ENCODE measurements at places on chromosomes 12 and 14. TPM values are rescaled to one million over a fixed set of nuclear protein-coding genes. Genes with fewer than 3 reads are reported as not detected.

DNA sequence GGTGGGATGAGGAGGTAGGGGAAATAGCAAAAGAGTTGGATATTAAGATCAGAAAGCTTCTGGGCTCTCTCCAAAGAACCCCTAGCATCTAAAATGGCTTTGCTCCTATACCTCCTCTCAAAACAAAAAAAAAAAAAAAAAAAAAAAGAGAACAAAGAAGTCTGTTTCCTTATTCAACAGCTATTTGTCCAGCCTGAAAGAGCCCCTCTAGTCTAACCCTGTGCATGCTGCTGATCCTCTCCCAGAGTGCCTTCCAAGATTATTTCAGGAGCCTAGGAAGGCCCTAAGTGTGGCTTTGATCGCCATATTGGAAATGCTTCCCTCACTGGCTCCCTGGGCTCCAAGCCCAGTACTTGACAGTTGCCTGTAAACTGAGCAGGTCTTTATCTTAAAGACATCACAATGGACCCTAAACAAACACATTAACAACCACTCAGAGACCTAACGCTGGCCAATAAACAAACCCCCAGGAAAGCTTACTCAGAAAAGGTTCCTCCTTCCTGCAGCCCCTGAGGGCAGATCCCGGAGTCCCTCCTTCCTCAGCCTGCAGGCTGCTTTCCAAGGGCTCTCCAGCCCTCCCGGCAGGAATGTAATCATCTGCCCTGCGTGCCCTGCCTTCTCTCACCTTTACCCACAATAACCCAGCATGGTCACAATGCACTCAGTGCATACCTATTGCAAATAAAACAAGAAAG lies 17.4 kb upstream of the COL2A1 start:
- DNase-seq: no peak

TEX22 gene
- total RNA-seq: 2.7 TPM

DNA sequence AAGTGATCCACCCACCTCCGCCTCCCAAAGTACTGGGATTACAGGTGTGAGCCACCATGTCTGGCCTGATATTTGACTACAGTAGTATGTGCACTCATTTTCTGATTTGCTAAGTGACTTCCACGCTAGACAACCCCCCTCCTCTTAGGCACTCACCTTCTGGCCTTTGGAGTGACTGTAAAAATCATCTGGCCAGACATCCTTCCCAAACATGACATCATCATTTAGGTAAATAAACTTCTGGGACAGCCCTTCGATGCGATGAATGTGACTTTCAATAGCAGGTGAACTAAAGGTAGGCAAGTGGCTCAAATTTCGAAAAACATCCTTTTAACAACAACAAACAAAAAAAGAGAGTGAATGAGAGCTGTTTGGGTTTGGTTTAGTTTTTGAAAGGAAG lies 30.6 kb upstream of the SYCP3 start:
- no peak for DNase-seq

LIN7A gene
- total RNA-seq: not detected

SETD3 gene
- 96.7 TPM for total RNA-seq

GRCh38 chr12:52946334-52946733 lies 2.6 kb upstream of the KRT18 start:
- no peak for DNase-seq

- DNase-seq: no peak
Observed at GRCh38 chr14:51620056-51620455, 31.7 kb upstream of the FRMD6 start.

HCFC2 gene
- 13.5 TPM for total RNA-seq

- DNase-seq: no peak
Observed at GRCh38 chr14:22143363-22143762, 445.7 kb downstream of the DAD1 start.

LAG3 gene
- total RNA-seq: 365 TPM

RERG gene
- not detected for total RNA-seq

DNA sequence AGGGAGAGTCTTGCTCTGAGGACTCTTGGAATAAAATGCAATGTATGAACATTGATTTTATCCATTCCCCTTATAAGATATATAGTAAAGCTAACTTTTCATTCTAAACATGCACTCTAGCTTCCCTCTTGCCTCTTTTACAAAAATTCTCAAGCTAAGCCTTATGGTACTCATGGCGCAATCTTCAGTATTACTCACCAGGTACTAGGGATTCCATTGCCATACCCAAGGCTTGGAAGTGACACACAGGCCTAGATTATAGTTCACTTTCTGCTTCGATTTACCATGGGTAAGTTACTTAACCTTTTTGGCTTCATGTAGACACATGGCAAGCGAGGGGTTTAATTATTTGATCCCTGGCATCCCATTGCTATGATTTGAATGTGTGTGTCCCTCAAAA lies 331.5 kb downstream of the LRIG3 start:
- no peak for DNase-seq

- no peak for DNase-seq
Observed at GRCh38 chr12:114439261-114439683, 33.3 kb upstream of the TBX5 start.

DNA sequence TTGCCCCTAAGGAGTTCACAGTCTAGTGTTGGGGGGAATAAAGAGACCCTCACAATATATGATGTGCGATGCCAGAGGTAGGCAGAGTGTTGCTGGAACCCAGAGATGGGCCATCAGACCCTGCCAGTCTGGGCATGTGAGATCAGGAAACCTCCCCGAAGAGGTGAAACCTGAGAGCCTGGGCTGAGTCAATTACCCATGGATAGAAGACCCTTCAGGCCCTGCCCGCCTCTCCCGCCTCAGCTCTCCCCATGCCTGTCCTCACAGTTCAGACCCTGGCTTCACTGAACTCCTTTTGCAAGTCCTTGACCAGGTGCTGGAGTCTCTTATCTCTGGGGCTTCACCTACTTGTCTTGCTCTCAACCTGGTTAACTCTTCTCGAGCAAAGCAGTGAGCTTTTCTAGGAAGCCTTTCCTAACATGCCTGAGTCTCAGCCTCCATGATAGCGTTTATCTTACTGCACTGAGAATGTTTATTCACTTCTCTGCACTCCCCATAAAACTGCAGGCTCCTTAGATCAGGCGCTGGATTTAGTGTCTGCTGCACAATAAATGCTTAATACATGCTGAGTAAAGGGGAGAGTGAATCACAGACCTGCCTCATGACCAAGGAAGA lies 19.6 kb downstream of the ALDH1L2 start:
- DNase-seq: no peak

KRT79 gene
- total RNA-seq: not detected

C12orf60 gene
- 1.4 TPM for total RNA-seq

MGP gene
- not detected for total RNA-seq

SCYL2 gene
- 43.5 TPM for total RNA-seq

All from natural killer cell treated with Interleukin-12 subunit alpha and Interleukin-12 subunit beta and Interleukin-15 and Interleukin-18, amount 100 ng/mL, for 72 hours (primary cell).